CD8-positive, alpha-beta T cell (primary cell): ENCODE measurements at places on chromosomes 7 and 10. TPM values are rescaled to one million over a fixed set of nuclear protein-coding genes. Genes with fewer than 3 reads are reported as not detected.

Gene CLRN3
- total RNA-seq = not detected

Gene HYAL4
- total RNA-seq = not detected

Gene STEAP1
- not detected for total RNA-seq

Gene INA
- not detected for total RNA-seq

Gene SPDYE2
- not detected for total RNA-seq

Gene PUS7
- 2.6 TPM for total RNA-seq

Gene PCLO
- total RNA-seq = not detected

Gene MAGI2
- 0.05 TPM for total RNA-seq

Gene IKZF1
- total RNA-seq = 248 TPM

Gene SPAG6
- not detected for total RNA-seq
